ENCODE measurements at places on chromosomes 12 and 14. TPM values are rescaled to one million over a fixed set of nuclear protein-coding genes. Genes with fewer than 3 reads are reported as not detected.

The SPIC gene
- total RNA-seq, result not detected

The NAV3 gene
- 24.1 TPM for total RNA-seq

- no peaks in the 10 kb centered on the region for H3K27me3 ChIP-seq
- no peak for DNase-seq
- no peak overlapping the region for H3K27ac ChIP-seq
- H3K4me1 ChIP-seq, result no peaks in the 10 kb centered on the region
- no peaks in the 10 kb centered on the region for H3K36me3 ChIP-seq
- H3K4me3 ChIP-seq, result no peak overlapping the region
Observed at GRCh38 chr12:90833228-90833627, 121.7 kb downstream of the CCER1 start.

DNA sequence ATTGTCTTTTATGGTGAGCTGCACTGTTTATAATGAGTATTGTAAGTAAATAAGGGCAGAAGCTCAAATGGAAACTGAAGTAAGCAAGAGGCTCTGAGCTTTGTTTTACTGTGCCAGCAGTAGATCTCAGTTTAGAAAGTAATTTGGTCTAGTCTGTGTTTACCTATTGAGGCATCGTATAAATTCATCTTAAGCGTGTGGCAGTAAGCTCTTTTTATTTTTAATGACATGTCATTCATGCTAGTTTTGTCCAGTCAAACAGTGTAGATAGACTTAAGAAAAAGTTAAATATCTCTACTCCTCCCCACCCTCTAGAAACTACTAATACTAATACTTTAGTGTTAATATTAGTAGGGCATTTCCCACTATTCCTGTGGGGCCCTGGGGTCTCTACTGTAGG, 2.0 kb downstream of the ANO6 start:
- peaks cover 11% of the 10 kb centered on the region for H3K4me1 ChIP-seq
- no peaks in the 10 kb centered on the region for H3K27me3 ChIP-seq
- no peaks in the 10 kb centered on the region for H3K36me3 ChIP-seq
- H3K4me3 ChIP-seq, result peak overlapping the region; percentile 91

DNA sequence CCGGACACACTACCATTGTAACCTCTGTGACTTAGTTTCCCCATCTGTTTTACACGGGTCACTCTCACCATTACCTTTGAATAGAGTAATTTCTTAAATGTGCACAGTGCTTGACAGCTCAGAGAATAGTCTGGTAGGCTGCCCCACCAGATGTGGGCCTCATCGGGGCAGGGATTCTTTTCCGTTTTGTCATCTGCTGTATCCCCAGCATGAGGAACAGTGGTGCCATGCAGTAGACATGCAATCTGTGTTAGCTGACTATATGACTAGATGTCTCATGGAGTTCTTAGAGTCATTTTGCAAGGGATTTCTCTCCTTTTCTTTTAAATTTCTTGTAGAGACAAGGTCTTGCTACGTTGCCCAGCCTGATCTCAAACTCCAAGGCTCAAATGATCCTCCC, 44.9 kb upstream of the PLEKHG3 start:
- no peak overlapping the region for H3K27ac ChIP-seq
- H3K36me3 ChIP-seq, result no peaks in the 10 kb centered on the region
- DNase-seq, result no peak
- peaks cover 3% of the 10 kb centered on the region for H3K27me3 ChIP-seq
- H3K4me3 ChIP-seq, result no peak overlapping the region
